ENCODE measurements at places on chromosomes 16 and 17.

GRCh38 chr16:79430191-79430678 lies 170.3 kb downstream of the MAF start:
- DNase-seq = no peak

DNA sequence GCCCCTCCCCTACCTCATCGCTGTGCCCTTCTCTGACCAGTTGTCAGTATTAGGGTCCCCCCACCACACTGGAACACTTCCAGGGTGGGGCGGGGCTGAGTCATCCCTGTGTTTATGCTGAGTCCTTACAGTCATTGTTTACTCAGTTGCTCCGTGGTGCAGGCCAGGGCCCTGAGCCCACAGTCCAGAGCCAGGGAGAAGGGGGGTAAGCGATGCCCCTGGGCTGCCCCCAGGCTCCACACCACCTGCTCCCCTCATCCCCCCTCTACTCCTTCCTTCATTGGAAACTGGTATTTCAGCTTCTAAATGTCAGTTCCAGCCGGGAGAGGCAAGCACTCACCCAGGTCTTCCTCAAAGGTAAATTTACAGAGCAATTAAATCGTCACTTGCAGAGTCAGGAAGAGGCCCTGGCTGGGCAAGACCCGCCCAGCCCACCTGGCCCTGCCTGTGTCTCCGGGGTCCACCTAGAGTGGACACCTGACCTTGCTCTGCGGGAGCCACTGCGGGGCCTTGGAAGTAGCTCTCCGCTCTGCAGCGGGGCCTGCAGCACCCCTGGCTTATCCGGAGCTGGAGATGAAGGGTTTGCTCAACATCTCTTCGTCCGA lies 4.8 kb downstream of the ATP2A3 start:
- no peak for DNase-seq

DNA sequence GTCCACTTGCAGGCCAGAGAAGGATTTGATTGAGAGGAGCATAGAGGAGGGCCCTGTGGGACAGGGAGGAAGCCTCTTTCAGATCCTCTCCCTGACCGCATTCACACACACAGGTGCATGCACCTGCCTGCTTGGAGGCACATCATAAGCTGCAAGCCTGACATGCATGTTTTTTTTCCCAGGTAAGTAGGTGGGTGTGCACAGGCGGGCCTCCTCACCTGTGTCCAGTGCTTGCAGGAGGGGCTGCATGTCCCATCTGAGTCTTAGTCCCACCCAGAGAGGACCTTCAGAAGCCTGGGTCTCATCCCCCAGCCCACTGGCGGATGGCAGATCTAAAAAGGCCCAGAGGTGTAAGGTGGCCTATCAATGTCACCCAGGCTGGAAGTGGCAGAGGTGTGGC lies 130.8 kb downstream of the TMEM132E start:
- no peak for DNase-seq

GRCh38 chr17:83100853-83101391 lies 21.5 kb downstream of the METRNL start:
- DNase-seq = no peak

- DNase-seq = no peak
These were observed 33.7 kb downstream of the HOXB1 start for GRCh38 chr17:48497103-48497502.

GRCh38 chr16:54434859-54435258 lies 148.3 kb upstream of the IRX3 start:
- DNase-seq = no peak

DNA sequence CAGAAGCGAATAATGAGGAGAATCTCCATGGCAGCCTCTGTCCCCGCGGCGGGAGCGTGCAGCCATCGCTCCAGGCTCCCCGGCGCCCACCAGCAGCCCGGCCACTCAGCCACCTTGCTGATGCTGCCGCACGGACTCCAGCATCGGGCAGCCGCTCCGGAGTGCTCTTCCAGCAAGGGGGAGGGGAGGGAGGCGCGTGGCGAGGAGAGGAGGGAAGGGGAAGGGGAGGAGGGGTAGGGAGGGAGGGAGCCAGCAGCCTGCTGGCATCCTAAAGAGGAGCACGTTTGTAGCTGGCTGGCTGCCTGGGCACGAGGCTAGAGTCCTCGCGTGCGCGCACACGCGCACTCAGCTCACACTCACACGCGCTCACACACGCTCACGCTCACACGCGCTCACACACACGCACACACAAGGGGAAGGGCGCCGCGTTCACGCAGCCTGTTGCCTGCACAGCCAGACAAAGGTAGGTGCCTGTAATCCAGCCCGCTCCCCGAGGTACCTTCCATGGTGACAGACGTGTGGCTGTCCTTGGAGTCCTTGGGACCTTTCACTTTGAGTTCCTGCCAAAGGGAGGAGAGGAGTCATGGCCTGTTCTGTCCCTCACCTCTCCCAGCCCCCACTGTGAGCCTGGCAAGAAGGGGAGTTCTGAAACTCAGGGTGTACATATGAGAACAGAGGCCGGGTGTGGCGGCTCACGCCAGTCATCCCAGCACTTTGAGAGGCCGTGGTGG lies 82.1 kb downstream of the TIMM22 start:
- DNase-seq = no peak

DNA sequence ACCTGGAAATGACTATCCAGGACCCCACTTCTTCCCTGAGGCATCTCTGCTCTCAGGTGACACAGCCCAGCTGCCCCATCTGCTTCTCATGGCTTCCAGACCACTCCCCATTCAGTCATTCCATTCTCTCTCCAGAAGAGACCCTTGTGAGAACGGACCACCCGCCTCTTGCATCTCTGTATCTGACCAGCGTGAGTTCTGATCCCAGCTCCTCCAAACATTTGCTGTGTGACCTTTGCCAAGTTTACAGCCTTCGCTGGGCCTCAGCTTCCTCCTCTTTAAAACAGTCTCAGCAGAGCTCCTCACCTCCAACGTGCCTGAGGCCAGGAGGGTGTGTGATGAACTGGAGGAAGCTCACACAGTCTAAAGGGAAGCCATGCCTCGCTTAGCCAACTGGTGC lies 39.6 kb downstream of the C16orf82 start:
- DNase-seq = no peak

DNA sequence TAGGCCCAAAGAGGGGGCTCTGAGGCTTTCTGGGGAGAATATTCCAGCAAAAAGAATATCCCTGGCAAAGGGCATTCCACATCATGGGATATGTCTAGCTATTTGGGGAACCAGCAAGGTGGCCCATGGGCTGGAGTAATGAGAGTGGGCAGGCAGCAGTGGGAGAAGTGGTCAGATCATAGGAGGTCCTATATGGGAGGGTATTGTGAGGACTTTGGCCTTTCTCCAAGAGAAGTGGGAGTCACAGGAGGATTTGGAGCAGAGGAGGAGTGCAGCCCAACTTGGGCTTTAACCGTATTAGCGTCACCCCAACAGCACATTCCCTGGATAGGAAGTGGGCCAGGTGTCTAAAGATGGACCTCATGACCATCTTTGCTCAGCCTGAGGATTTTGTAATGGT lies 151.4 kb downstream of the ENGASE start:
- DNase-seq = no peak

- DNase-seq = peak; percentile 89
These were observed at the start of gene SYNGR2 for GRCh38 chr17:78168242-78168902. Gene SYNGR2 (plus strand): TSS chr17:78168581. CDS start chr17:78168617, 36 bp downstream.

- DNase-seq = no peak
These were observed 64.3 kb downstream of the CNGB1 start for GRCh38 chr16:57906382-57907316.

- no peak for DNase-seq
These were observed 14.7 kb downstream of the PHKB start for GRCh38 chr16:47475786-47476185.

GRCh38 chr17:76074390-76075363 lies at the start of gene GALR2:
Gene GALR2 (plus strand): TSS chr17:76074781. CDS start chr17:76074884, 103 bp downstream.
- DNase-seq = no peak

DNA sequence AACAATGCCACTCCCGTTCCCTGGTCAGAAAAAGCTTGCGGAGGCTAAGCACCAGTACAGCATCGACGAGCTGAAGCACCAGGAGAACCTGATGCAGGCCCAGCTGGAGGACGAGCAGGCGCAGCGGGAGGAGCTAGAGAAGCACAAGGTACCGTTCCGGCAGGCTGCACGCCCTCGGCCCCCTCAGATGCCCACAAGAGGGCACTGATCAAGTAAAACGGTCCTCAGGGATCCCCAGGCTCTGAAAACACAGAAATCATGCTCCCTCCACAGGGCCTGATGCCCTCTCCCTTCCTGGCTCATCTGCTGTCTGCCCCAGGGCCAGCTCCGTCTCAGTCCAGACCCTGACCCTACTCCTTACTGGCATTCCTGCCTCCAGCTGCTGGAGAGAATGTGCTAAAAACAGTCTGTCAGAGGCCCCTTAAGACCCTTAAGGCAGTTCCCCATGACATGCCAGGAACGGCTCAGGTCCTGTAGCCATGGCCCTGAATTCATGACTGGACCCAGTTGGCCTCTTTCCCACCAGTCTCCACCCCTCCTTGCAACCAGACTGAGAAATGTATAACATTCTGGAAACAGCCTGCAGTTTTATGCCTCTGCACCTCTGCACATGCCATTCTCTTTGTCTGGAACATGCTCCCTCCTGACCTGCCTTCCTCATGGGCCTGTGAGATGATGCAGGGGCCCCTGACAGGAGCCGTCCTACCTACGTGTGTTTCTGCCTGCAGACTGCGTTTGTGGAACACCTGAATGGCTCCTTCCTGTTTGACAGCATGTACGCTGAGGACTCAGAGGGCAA lies 21.8 kb downstream of the DRC3 start:
- peak; percentile 5 for DNase-seq

- no peak for DNase-seq
These were observed 72.3 kb downstream of the TANGO6 start for GRCh38 chr16:68915589-68915988.

DNA sequence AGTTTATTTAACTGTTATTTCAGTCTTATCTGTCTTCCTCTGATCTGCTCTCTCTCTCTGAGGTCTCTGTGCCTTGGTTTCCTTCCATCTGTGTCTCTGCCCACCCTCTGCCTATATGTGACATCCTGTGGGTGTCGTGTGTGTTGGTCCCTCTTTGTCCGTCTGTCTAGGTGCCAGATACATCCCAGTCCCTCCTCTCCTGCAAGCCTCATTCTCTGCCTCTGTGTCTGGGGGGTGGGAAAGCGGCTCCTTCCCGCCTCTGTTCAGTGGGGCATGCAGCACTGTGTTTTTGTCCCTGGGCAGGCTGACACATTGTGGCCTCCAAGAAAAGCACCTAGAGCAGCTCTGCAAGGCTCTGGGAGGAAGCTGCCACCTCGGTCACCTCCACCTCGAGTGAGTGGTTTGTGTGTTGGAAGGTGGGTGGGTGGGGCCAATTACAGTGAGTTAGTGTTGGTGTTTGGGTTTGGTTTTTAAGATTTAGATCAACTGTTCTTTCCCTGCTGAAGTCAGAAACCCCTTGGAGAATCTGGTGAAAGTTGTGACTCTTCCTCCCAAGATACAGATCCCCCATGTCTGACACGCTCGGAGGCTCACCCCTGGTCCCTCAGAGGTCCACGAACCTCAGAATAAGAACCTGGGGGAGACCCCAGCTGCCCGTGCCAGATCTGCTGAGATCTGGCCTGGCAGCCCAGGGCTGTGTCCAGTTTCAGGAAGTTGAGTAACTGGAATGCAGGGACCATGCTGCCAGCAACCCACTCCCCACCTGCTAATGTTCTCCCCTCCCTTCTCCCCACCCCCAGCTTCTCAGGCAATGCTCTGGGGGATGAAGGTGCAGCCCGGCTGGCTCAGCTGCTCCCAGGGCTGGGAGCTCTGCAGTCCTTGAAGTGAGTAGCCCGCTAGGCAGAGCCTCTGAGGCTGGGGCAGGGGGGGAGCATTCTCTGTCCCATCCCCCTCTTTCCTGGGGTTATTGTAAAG lies 50.9 kb upstream of the CPNE2 start:
- peak; percentile 83 for DNase-seq

DNA sequence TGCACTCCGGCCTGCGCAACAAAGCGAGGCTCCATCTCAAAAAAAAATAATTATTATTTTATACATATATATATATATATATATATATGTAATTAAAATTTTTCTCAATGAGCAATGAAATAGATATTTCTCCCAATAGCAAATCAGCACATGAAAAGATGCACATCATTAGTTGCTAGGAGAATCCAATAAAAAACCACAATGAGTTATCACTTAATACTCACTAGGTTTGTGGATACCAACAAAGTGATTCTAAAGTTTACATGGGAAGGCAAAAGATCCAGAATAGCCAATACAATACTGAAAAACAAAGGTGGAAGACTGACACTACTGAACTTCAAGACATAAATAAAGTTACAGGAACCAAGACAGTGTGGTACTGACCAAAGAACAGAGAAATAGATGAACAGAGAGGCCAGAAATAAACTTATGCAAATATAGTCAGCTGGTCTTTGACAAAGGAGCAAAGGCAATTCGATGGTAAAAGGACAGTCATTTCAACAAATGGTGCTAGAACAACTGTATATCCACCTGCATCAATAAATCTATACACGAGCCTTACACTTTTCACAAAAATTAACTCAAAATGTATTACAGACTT lies 13.6 kb downstream of the SMG6 start:
- no peak for DNase-seq

DNA sequence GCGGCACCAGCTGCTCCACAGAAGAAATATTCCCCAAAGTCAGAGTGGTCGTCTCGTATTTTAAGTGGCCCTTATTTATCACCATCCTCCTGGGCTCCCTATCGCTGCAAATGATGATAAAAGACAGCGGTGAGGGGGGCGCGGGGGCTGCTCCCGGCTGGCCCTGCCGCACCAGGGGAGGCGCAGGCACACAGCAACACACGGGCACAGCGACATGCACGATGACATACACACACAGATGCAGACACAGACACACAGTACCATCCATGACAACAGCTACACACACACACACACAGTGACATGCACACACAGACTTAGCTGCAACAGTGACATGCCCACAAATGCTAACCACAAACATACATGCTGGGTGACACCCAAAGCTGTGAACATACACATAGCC lies 52.5 kb downstream of the MRM1 start:
- DNase-seq = no peak

- DNase-seq = no peak
These were observed 5.7 kb downstream of the MATCAP1 start for GRCh38 chr16:67177743-67178699.

DNA sequence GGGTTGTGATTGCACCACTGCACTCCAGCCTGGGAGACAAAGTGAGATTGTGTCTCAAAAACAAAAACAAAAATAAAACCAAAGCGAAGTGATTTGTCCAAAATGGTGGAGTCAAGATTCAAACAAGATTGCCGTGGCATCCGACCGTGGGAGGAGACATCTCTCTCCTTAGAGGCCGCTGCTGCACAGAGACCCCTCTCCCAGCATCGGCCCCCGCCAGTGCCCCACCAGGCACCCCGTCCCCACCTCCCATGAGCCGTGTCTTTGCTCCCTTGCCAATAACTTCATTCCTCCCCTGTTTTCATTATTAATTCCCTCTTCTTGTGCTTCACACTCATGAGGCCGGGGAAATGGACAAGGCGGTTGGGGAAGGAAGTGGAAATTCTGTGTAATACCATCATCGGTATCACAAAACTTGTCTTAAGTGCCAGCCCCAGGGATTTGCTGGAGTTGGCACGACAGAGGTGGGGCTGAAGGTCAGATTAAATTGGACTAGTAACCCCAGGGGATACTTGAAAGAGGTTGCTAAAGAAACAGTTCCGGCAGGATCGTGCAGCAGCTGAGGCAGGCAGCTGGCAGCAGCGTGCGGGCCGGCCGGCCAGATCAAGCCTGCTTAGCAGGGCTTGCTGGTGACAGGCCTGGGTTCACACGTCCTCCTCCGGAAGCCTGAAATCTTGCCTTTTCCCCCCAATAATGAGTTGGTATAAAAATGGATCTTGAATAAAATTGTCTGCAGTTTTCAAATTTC lies 66.8 kb downstream of the RTN4RL1 start:
- DNase-seq = no peak
